SHP77 (cell line): ENCODE measurements at places on chromosomes 1 and 21.

DNA sequence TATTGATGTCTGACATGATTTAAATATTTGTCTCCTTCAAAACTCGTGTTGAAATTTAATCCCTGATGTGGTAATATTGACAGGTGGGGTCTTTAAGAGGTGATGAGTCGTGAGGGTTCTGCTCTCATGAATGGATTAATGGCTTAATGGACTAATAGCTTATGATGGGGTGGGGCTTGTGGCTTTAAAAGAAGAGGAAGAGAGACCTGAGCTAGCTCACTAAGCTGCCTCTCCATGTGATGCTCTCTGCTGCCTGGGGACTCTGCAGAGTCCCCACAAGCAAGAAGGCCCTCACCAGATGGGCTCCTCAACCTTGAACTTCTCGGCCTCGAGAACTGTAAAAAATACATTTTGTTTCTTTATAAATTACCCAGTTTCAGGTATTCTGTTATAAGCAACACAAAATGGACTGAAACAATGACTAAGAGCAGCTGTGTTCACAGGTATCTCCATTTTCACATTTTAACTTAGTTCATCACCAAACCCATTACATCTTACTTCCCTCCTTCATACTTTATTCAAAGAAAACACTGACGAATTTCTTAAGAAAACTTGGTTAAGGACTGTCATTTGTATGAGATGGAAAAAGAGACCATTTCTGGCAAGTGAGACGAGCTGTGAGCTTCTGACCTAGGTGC lies 12.1 kb upstream of the AIM2 start:
- no peak for DNase-seq

DNA sequence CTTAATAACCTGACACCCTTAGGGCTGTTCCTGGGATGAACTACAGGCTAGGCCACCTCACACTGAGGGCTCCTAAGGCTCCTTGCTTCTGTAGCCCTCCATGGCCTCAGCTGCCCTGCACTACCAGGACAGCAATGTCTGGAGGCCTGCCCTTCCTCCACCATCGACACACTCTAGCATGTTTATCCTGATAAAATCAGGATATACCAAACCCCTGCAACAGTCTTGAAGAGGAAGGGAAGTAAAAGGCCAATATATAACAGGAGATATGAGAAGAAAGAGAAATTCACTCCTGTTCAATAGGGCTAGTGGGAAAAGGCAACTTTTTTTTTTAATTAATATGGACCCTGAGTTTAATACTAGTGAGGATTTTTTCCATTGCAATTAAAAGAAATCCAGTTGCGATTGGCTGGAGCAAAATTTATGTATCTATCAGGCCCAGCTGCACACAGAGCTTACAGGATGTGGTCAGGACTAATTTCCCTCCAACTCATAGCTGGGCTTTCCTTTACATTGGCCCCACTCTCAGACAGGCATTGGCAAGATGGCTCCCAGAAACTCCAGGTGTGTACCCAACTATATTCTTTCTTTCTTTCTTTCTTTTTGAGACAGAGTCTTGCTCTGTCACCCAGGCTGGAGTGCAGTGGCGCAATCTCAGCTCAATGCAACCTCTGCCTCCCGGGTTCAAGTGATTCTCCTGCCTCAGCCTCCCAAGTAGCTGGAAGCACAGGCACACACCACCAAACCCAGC lies 13.5 kb upstream of the ATP2B4 start:
- no peak for DNase-seq

- DNase-seq: no peak
Measured at GRCh38 chr1:187537936-187538335, 709.2 kb downstream of the PLA2G4A start.

GRCh38 chr1:104402178-104402577 lies 652.5 kb downstream of the AMY1C start:
- no peak for DNase-seq

DNA sequence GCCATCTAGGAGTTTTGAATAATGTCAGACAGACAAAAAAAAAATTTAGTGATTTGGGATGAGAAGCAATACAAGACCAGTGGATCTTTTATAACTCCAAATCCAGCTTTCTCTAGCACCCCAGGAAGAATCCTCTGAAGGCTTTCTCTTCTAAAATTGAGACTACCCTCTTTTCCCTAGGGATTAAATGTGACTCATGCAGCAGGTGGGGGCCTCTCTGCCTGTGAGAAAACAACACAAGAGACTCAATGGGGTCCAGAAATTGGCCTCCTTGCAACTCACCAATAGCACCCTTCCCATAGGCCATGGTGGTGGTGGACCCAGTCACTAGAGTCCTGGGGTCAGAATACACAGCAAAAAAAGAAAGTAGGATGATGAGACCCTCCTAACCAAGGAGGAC lies 120.3 kb upstream of the ATP1A1 start:
- DNase-seq: no peak

DNA sequence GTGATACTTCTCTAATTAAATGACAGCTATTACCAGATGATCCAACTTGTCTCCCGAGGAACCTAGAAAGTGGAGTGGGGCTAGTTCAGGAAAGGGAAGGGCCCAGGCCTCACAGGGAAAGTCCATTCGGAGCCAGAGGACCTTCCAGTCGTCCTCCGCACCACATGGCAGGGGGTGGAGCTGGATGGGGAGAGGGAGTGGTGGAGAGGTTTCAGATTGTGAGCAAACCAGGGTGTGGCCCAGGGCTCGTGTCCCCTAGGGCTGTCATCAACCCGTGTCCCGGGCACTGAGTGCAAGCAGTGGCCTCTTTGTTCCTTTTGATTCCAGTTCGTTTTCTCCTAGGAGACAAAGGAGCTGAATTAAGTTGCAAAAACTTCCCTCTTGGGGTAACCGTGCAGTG lies 114.9 kb downstream of the HUNK start:
- no peak for DNase-seq

DNA sequence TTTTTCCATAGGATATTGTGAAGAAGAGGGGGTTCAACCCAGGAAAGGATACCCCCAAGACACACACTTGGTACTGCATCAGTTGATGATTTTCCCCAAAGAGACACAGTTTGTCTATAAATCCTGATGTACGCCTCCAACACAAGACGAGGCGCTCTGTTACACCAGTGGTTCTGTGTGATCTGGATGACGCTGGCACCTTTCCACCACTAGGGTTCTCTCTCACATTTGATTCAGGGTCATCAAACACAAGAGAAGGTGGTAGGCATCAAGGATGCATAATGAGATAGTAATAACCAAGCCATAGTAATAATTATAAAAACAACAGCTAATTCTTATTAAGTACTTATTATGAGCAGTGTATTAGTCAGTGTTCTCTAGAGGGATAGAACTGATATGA lies 508.8 kb upstream of the ZP4 start:
- no peak for DNase-seq

GRCh38 chr1:226400519-226401354 lies 7.2 kb downstream of the PARP1 start:
- DNase-seq: no peak

- no peak for DNase-seq
Measured at GRCh38 chr1:78779831-78780230, 130.2 kb downstream of the IFI44 start.
